T-helper 17 cell (primary cell): ENCODE measurements at places on chromosomes 13 and 19. TPM values are rescaled to one million over a fixed set of nuclear protein-coding genes. Genes with fewer than 3 reads are reported as not detected.

TMPRSS9 gene
- not detected for total RNA-seq

DOCK6 gene
- 0.62 TPM for total RNA-seq

HIPK4 gene
- not detected for total RNA-seq

PCDH20 gene
- not detected for total RNA-seq

KLK13 gene
- not detected for total RNA-seq

- H3K27ac ChIP-seq: no peak overlapping the region
- H3K27me3 ChIP-seq: peaks cover 4% of the 10 kb centered on the region
- DNase-seq: no peak
- no peak overlapping the region for H3K4me3 ChIP-seq
Observed at GRCh38 chr13:101488734-101489133, 36.3 kb downstream of the ITGBL1 start.

DNA sequence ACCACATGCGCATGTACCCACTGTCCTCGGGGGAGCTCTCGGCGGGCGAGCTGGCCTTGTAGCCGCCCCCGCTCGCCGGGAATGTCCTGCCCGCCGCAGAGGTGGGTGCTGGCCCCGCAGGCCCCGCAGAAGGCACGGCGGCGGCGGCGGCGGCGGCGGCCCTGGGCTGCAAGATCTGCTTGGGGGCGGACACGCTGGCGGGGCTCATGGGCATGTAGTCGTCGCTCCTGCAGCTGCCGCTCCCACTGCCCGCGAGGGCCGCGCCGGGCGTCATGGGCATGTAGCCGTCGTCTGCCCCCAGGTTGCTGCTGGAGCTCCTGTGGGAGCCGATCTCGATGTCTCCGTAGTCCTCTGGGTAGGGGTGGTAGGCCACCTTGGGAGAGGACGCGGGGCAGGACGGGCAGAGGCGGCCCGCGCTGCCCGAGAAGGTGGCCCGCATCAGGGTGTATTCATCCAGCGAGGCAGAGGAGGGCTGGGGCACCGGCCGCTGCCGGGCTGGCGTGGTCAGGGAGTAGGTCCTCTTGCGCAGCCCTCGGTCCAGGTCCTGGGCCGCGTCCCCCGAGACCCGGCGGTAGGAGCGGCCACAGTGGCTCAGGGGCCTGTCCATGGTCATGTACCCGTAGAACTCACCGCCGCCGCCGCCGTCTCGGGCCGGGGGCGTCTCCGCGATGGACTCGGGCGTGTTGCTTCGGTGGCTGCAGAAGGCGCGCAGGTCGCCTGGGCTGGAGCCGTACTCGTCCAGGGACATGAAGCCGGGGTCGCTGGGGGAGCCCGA, 2.4 kb downstream of the IRS2 start:
- H3K27ac ChIP-seq: no peak overlapping the region
- no peaks in the 10 kb centered on the region for H3K27me3 ChIP-seq
- H3K4me3 ChIP-seq: peak overlapping the region; percentile 50
- no peak for DNase-seq

DNA sequence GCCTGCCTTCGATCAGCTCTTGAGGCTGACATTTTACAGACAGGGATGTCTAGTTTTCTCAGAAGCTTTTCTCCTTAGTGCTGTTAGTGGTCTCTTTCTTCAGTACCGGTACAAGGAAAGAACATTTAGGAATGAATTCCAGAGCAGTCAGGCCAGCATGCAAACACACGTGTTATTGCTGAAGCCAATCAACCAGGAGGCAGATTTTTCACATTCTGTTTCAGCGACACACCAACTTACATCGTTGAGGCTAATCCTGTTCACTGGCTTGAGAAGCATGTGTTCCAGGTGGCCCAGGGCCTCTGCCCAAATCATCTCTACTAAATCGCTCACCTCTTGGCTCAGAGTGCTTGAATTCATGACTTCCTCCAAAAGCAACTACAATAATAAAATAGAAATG, 19.2 kb downstream of the PARP4 start:
- peaks cover 4% of the 10 kb centered on the region for H3K4me1 ChIP-seq
- no peaks in the 10 kb centered on the region for H3K27me3 ChIP-seq
- no peak for DNase-seq

GRCh38 chr19:11578258-11579142, 1.1 kb upstream of the ACP5 start:
- H3K36me3 ChIP-seq: no peaks in the 10 kb centered on the region
- no peaks in the 10 kb centered on the region for H3K27me3 ChIP-seq
- peak; percentile 16 for DNase-seq
- H3K4me3 ChIP-seq: peak overlapping the region; percentile 79
- no peak overlapping the region for H3K27ac ChIP-seq

- no peaks in the 10 kb centered on the region for H3K36me3 ChIP-seq
- H3K4me3 ChIP-seq: no peak overlapping the region
- H3K4me1 ChIP-seq: peaks cover 11% of the 10 kb centered on the region
- H3K27me3 ChIP-seq: no peaks in the 10 kb centered on the region
Observed at GRCh38 chr13:59901191-59901590, 262.5 kb downstream of the DIAPH3 start.
